ENCODE measurements at places on chromosomes 2 and 18.

DNA sequence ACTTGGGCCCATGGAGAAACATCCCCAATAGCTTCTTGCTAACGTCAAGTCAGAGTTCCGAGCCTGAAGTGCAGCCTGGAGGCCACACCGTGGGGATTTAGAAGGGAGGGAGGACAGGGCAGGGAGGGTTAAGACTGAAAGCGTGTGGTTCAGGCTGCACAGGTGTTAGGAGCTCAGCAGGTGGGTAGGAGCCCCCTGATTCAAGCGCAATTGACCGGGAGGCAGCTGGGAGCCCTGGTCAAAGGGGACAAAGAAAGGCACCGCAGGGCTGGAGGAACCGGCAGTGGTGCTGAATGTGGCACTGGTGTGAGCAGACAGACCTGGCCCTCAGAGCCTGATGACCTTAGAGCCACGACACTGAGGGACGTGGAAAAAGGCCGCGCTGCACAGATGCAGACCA is 149.6 kb downstream of the TMEM18 start:
- DNase-seq = no peak

GRCh38 chr2:218077464-218078216 is 8.6 kb downstream of the RUFY4 start:
- no peak for DNase-seq

DNA sequence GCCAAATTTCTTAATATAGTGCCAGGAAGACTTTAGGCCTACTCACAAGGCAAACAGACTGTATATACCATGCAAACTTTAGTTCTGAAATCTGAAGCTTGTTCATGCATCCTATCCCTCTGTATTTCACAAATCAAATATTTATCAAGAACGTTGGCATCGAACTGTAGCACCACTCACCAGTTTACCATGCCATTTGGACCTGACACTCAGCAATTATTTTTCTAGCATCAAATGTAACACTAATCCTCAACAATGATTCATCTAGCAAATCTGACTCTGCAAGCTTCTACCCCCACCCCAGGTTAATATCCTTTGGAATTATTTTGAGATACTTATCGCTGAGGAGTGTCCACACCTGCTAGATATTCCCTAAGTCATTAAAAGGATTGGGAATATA is 1506.6 kb downstream of the LRP1B start:
- DNase-seq = no peak

DNA sequence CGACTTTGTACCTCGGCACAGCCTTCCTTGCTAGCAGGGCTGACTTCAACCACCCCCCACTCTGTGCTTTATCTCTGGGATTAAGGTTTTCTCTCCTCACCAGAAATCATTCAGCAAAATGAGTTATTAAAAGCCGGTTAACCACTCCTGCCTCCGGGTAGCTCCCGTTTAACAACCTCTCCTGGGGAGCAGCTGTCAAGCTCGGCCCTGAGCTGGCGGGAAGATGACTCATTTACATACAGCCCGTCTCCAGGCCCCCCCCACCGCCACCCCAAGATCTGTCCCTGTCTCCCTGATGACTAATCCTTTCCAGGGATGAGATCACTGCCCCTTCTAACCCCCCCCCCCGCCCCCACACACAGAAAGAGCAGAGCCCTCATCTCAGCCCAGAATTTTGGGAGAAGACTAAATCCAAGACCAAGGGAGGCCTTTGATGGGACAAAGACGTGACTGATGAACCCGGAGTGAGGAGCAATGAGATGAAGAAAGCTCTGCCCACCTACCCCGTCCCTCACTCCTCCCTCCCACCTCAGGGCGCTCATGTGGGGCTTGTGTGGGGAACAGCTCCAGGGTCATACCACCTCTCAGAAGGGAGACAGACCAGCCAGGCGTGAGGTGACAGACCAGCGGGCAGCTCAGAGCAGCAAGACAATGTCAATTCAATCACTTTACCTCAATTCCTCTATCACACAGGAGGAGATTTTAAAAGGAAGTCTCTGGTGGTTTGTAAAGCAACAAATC is 131.4 kb downstream of the MSH2 start:
- DNase-seq = peak; percentile 49

GRCh38 chr2:237629188-237629534 is 1.8 kb downstream of the LRRFIP1 start:
- no peak for DNase-seq

GRCh38 chr18:67550872-67551520 is 34.5 kb upstream of the DSEL start:
- no peak for DNase-seq

DNA sequence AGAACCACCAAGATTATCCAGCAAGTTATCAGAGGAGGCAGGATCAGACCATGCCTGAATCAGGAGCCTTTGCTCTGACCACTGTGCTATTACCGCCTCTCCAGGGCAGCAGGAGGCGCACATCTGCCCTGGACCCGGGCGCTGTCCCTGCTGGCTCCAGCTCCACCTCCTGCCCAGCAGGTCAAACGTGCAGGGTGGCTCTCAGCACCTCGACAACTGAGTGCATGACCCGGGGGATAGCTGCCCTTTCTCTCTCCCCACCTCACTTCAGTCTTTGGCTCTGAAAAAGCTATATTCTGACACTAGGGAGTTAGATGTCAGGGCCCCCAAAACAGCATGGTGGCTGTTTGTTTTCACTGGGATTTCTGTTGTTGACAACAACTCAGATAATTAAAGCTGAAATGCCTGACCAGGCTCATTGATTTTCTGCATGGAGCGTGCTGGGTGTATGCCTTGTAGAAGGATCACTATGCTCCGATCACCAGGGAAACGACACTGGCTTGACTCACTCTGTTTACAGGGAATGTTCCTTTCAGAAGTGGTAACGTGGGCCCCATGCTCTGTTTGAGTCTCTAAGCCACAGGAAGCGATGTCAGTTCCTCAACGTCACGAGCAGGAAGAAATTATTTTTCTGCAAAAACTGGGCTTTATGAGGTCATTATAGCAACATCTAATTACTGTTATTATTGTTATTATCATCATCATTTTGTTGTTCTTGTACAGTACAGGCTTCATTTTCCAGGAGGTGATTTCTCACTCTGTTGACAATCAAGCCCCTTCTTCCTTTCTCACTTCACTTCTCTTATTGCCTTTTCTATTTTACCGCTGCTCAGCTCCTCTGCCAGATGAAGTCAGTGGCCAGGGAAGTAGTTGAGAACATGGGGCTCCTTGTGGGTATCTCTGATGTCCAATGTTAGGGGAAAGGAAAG is 125.6 kb downstream of the PLB1 start:
- DNase-seq = peak; percentile 88

GRCh38 chr18:69897397-69898108 is 50.1 kb downstream of the CD226 start:
- DNase-seq = no peak

DNA sequence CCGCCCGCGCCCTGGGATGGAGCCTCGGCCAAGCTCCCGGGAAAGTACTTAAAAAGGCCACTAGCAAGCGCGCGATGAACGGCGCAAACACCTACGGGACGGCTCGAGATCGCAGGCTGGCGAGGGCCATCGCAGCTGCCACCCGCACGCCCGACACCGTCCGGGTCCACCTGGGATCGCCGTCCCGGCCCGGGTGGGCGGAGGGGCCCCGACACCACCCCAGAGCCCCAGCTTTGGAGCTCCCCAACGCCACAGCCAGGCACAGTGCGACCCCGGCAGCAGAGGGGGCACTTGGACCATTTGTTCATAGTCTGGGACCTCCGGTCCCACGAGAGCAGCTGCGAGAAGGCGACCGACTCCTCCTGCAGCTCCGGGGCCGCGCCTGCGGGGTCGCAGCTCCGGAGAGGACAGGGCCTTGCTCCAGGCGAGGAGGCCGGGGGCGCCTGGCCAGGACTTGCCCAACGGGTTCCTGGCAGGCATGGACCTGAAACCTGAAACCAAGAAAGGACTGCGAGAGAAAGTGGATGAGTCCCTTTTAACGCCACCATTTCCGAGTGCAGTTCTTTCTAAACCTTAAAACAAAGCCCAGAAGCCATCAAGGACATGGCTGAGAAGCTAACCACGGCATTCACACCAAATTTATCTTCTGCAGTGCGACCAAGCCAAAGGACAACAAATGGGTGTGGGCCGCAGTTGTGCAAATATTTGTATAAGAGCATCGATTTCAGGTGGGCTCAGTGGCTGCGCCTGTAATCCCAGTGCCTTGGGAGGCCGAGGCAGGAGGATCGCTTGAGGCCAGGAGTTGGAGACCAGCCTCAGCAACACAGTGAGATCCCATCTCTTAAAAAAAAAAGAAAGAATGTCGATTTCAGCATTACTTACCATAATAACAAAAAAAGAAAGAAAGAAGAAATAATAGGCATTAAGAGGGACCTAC is 54.0 kb upstream of the IMP4 start:
- DNase-seq = no peak
